ENCODE measurements at places on chromosomes 16 and 17.

- no peak for DNase-seq
Measured at GRCh38 chr16:72838951-72839350, 209.0 kb downstream of the ZFHX3 start.

- no peak for DNase-seq
Measured at GRCh38 chr16:85017151-85017550, 5.8 kb upstream of the ZDHHC7 start.

GRCh38 chr16:8996891-8997290 lies 33.2 kb upstream of the USP7 start:
- no peak for DNase-seq

GRCh38 chr17:77746896-77747554 lies 211.5 kb upstream of the TNRC6C start:
- no peak for DNase-seq

- peak; percentile 91 for DNase-seq
Measured at GRCh38 chr17:7842380-7843256, 8.6 kb downstream of the KDM6B start.

DNA sequence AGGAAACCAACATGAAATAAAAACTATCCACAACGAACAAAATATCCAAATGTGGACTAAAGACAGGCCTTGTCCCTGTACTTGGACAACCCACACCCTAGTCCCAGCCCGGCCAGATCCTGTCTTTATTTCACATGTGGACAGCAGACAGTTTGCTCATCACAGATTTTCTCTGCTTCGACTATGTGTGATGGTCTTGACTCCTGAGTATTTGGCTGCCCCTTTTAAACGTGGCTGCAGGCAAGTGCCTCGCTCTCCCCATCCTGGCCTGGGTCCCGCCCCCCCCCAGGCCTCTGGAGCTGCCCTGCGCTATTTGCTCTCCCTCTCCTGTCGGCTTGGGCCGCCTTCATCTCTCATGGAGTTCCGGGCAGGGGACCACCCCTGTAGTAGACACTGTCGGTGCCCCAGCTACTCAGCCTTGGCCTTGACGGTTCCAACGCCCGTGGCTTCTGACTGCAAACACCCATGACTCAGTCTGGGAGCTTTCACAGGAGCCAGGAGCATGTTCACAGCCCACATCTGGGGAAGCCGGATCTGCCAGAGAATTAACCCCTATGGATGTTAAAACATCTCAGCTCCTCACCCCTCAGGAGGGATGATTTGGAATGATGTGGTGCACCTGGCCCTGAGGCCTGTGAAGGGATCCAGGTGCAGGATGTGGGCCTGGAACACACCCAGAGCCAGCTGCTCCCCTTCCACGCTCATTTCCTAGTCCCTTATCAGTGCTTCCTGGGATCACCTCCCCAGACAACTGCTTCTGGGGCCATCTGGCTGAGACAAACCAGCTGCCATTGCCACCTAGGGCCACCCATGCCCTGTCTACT lies 229.7 kb upstream of the RPL38 start:
- DNase-seq, result no peak

GRCh38 chr16:75341564-75342307 lies 90.3 kb upstream of the BCAR1 start:
- no peak for DNase-seq

GRCh38 chr16:75501359-75501758 lies 6.1 kb upstream of the CHST6 start:
- no peak for DNase-seq

- DNase-seq, result no peak
Measured at GRCh38 chr17:58960068-58960467, 146.6 kb downstream of the TRIM37 start.

- DNase-seq, result no peak
Measured at GRCh38 chr17:56917559-56918296, 3.9 kb upstream of the TRIM25 start.

DNA sequence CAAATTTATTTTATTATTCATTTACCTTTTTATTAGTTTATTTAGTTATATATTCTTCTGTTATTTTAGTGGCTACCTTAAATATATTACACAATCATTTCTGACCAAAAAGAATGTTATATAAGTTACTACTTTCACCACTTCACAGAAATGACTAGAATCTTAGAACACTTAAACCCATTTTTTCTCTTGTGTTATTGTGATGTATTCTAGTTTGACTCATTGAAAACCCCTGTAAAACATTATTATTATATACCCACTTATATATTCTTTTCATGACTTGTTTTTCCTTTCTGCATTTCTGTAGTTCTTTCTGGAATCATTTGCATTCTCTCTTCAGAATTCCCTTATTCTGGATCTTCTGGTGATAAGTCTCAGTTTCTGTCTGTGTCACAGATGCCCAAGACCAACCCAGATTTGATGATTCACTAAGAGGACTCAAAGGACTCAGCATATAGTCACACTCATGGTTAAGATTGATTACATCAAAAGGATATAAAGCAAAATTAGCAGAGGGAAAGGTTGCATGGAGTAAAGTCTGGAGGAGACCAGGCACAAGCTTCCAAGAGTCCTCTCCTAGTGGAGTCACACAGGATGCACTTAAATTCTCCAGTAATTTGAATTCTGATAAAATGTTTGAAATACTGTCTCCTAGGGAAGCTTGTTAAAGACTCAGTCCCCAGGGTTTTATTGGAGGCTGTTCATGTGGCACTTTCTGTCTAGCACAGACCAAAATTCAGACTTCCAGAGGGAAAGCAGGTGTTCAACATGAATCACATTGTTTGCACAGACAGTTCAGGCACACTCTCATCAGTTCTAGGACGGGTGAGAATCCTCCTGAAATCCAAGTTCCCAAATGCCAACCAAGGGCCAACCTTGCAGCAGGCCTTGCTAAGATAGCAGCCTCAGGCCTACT lies 7.7 kb downstream of the GINS3 start:
- no peak for DNase-seq

DNA sequence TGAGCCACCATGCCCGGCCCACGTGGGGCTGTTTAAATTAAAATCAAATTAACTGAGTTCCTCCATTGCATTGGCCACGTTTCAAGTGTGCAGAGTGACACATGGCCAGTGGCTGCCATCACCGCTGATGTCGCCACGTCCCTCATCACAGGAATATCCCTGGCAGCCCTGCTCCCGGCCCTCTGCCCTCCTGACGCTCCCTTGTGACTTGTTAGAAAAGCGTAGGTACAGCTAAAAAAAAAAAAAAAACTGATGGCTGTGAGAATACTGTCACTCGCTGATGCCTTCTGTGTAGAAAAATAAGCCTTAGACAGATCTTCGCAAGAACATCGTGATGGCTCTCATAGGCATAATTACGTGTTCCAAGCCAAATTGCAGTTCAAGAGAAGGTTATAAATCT lies 21.7 kb downstream of the CARHSP1 start:
- DNase-seq, result no peak

DNA sequence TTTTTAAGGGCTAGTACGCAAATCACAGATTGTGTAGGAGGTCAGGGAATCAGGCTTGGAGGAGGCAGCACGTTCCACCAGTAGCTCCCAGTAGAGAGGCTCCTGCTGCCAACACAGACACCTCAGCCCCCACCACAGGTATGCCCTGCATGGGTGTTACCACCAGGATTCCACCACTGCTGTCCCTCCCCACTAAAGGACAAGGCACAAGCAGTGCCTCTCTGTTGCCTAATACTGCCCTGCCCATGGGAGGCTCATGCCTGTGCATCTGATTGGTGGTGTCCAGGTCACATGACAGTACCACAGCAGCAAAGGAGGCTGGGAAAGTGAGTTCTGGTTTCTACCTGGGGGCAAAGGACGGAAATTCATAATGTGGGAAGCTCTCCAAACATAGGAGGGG lies 33.6 kb upstream of the CACNG4 start:
- DNase-seq, result no peak

DNA sequence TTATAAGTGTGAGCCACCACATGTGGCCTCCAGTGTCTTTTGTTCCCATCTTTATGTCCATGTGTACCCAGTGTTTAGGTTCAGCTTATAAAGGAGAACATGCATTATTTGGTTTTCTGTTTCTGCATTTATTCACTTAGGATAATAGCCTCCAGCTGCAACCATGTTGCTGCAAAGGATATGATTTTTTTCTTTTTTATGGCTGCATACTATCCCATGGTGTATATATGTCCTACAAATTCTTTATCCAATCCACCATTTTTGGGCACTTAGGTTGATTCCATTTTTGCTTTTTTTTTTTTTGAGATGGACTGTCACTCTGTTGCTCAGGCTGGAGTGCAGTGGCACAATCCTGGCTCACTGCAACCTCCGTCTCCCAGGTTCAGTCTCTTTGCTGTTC lies 32.9 kb downstream of the ATAD5 start:
- no peak for DNase-seq

GRCh38 chr17:9684955-9685621 lies 39.8 kb downstream of the USP43 start:
- DNase-seq, result no peak

DNA sequence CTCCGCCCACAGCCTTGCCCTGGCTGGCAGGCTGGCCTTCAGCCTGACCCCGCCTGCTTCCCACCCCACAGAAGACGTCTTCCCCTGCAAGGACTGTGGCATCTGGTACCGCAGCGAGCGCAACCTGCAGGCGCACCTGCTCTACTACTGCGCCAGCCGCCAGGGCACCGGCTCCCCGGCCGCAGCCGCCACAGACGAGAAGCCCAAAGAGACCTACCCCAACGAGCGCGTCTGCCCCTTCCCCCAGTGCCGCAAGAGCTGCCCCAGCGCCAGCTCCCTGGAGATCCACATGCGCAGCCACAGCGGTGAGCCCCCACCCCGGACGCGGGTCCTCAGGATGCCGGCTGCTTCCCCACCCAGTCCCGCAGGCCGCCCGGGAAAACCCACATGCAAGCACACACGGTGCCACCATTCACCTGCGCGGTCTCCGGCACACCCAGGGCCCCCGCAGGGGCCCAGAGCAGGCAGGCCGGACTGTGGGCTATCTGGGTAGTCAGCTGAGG lies 38.2 kb upstream of the ZC3H18 start:
- DNase-seq, result no peak

- DNase-seq, result no peak
Measured at GRCh38 chr17:5563456-5563855, 20.9 kb downstream of the NLRP1 start.

GRCh38 chr16:76527244-76527643 lies 250.0 kb downstream of the CNTNAP4 start:
- no peak for DNase-seq

DNA sequence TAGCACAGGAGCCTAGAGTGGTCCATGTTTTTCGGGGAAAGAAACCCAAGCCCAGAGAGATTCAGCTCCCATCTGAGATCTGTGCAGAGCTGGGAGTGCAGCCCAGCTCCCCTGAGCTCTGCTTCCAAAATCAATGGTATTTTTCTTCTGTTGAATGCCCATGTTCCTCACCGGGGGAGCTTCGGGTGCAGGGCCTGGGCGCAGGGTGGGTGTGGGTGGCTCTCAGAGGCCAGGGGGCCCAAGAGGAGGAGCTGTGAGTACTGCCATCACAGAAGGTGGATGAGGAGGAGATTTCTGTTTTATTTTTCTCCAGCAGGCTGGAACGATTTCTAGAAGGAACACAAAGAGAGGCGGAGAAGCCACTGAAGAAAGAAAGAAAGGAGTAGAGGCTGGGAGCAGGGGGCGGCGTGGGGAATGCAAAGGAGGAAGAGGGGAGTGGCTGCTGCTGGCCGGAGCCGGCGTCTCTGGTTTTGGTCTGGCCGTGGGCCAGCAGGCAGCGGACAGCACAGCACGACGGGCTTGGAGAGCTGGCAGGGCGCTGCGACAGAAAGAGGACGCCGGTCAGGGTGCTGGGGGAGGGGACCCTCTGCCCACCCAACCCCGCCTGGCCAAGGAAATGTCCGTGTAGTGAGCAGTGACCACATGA lies 76.2 kb upstream of the KSR1 start:
- no peak for DNase-seq

DNA sequence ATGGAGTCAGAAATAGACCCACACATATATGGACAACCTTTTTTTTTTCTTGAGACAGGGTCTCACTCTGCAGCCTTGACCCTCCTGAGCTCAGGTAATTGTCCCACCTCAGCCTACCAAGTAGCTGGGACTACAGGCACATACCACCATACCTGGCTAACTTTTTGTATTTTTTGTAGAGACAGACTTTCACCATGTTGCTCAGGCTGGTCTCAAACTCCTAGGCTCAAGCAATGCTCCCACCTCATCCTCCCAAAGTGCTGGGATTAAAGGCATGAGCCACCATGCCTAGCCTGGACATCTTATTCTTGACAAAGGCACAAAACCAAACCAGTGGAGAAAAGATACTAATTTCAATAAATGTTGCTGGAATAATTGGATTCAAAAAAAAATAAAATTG lies 14.7 kb upstream of the NACA2 start:
- DNase-seq, result no peak

GRCh38 chr17:82316651-82317393 lies 586 bp downstream of the CD7 start:
- no peak for DNase-seq

GRCh38 chr17:44408786-44409185 lies 19.3 kb upstream of the ITGA2B start:
- no peak for DNase-seq

DNA sequence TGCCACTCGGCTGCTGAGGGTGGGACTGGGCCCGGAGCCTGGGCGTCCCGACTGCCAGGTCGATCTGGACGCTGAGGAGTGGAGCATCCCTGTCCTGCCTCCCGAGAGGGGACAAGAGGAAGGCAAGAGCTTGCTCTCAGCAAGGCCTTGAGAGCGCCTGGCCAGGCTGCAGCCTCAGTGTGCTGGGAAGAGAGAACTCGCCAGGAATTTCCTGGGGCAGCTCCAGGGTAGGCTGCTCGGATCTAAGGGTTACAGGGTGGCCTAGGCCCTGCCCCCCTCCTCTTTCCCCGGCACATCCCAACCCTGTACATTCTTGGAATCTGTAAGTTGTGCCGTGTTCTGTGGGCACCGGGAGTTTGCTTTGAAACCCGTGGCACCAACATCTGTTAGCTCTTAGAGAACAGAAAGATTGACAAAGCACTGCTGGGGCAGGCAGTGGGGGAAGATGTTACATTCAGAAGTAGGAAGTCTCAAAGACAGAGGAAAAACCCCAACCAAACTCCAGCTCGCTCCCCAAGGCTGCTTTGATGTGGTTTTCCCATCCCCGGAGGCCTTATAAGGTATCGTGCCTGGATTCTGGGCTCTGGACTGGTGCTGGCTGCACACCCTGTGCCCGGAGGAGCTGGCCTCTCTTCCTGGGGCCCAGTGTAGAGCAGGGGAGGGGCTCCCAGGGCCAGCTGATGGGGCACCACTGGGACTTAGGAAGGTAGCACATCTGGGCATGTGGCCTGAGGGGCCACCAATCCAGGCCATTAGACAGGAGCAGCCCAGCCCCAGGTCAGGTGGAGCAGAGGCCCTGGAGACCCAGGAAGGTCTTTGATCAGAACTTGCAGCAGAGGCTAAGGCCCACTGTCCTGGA lies 55.2 kb downstream of the NKD1 start:
- no peak for DNase-seq

GRCh38 chr16:12111223-12111622 lies 134.7 kb downstream of the SNX29 start:
- DNase-seq, result no peak
